ENCODE measurements at places on chromosomes 7 and 10. TPM values are rescaled to one million over a fixed set of nuclear protein-coding genes. Genes with fewer than 3 reads are reported as not detected.

- DNase-seq, result no peak
Measured at GRCh38 chr10:100977436-100977835, 8.1 kb downstream of the SEMA4G start.

PRPF18 gene
- total RNA-seq, result 31.2 TPM

DNA sequence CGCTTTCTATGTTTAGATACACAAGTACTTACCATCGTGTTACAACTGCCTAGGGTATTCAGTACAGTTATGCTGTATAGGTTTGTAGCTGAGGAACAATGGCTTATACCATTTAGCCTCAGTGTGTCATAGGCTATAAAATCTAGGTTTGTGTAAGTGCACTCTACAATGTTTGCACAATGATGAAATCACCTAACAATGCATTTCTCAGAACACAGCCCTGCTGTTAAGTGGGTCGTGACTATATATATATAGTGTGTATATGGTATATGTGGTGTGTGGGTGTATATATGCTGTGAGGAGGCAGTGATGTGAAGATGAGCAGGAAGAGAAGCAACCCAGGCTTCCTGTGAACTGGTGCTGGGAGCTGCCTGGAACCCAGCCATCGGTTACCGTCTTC lies 65.6 kb upstream of the MKI67 start:
- DNase-seq, result no peak

- DNase-seq, result no peak
Measured at GRCh38 chr7:135368416-135369186, 135.0 kb downstream of the STRA8 start.

DNA sequence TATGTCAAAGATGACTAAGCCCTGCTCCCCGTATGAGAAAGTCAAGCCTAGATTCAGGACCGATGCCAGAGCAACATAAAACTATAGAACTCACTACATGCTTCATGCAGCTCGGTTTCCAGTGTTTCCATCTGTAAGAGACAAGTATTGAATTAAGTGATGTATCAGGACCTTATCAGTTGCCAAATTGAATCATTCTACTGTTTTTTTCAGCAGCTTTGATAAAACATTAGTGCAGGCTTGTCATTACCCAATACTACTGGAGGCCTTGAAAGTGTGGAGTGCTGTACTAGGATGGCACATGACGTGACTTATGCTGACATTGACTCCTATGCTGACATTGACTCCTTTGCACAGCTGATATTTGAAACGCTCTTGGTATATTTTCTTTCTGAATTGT lies 10.8 kb upstream of the NRP1 start:
- no peak for DNase-seq

GALNT11 gene
- total RNA-seq, result 22.6 TPM

TMEM184A gene
- total RNA-seq, result 0.73 TPM

ZNF12 gene
- total RNA-seq, result 11.4 TPM

ADCYAP1R1 gene
- not detected for total RNA-seq

SLC37A3 gene
- total RNA-seq, result 55.6 TPM

ATRNL1 gene
- total RNA-seq, result not detected

DNA sequence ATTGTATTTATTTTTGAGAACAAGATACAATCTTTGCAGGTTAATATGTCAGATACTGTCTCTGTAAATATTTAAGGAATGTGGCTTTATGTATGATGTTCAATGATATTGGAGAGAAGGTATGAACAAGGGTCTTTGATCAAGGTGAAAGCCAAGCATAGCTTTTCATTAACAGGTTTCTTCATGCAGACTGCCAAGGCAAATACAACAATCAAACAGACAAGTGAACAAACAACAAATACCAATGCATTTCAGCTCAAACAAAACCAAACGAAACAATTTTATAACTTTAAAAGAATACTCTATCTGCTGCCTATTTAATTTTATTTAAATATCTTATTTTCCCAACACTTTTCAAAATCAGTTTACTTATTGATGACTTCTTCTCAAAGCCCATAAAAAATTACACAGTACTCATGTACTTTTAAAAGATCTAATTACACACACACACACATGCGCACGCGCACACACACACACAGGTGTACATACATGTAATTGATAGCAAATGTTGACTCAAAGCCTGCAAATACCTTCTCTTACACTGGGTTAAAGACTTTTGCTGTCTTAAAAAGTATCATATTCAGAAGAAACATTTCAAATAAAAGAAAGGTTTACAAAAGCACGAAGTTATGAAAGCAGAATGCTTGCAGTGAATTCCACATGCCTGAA lies 201.1 kb upstream of the CCDC6 start:
- no peak for DNase-seq

SLC39A12 gene
- total RNA-seq, result not detected

EIF3A gene
- 125 TPM for total RNA-seq

NUTM2E gene
- not detected for total RNA-seq

- DNase-seq, result no peak
Measured at GRCh38 chr7:157418204-157419034, 81.6 kb downstream of the DNAJB6 start.

LIPF gene
- total RNA-seq, result not detected

ACTL6B gene
- not detected for total RNA-seq

ATOH7 gene
- not detected for total RNA-seq

GRCh38 chr10:36170943-36171501 lies 528.9 kb upstream of the FZD8 start:
- no peak for DNase-seq

DNA sequence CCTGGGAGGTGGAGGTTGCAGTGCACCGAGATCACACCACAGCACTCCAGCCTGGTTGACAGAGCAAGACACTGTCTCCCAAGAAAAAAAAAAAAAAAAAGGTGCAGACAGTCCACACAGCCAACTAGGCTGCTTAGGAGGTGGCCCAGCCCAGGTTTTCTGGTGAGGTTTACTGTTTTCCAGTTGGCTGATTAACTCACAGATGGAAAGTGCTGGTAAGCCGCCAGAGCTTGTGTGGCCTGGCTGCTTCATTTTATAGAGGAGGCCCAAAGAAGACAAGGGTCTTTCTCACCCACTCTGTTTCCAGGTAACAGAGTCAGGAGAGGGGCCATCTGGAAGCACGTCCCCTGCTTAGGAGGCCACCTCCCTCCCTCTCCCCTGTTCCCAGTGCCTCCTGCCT lies 6.2 kb downstream of the RHBDD2 start:
- no peak for DNase-seq

GRCh38 chr10:34190580-34190979 lies 624.5 kb downstream of the PARD3 start:
- DNase-seq, result no peak

DNA sequence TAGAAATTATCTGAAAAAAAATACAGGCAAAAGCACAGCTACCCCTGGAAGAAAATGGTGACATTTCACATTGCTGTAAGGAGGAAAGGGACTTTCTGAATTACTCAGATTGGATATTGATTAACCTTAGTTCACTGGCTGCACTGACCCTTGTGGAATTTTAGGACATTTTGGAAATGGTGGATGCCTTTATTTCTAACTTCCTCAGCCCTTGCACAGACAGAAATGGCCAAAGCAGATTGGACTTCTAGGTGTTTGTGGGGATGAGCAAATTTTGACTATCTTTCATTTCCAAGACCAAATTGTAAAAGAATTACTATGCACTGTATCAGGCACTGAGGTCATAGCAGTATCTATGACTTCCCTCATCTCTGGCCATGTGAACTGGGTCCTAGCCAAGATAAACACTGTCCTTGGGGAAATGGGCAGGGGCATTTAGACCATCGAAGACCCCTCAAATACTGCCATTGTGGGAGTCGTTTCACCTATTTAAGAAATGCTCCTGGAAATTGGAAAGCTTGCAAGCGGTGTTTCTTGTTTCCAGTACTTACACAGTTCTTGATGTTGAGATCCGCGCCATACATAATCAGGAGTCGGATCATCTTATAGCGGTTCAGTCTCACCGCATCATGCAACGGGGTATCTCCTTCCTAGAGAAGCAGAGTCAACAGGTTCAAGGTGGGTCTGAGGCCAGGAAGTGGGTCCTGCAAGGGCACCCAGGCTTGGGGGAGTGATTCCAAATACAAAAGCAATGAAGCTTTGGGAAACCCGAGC lies 5.7 kb downstream of the ANKRD1 start:
- no peak for DNase-seq

GRCh38 chr10:30687698-30688213 lies 58.2 kb upstream of the LYZL2 start:
- DNase-seq, result peak; percentile 82

GRCh38 chr10:69908124-69908523 lies 106.4 kb downstream of the COL13A1 start:
- no peak for DNase-seq

DNA sequence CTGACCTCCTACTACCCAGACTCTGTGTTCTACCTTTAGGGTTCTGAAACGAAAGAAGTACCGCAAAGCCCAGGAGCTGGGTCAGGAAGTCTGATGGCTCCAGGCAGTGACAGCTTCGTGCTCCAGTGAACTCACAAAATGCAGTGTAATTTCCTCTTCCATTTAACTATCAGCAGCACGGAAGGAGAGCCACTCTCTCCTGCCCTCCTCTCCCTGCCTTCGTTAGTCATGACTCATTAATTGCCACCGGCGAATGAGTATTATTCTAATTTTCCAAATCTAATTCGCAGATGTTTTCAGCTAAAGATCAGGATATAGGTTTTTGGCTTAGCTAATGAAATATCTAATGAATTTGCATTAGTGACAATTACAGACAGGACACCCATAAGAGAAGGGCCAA lies 1262.0 kb downstream of the TYW1 start:
- no peak for DNase-seq

DNA sequence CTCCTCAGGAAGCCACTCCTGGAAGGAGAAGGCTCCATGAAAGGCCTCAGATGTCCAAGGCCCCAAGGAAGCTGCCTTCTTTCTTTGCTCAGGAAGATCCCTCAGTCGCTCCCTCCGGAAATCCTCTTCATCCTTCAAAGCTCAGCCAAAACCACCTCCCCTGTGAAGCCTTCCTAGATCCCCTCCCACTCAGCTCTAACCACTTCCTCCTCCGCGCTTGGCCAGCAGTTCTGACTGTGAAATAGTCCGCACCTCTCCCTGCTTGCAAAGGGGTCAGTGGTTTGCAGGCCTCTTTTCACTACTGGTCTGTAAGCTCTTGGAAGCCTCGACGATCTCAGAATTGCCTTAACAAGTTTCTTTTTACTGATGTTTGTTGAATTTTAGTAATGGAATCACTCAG lies 23.9 kb downstream of the PYROXD2 start:
- no peak for DNase-seq

DNA sequence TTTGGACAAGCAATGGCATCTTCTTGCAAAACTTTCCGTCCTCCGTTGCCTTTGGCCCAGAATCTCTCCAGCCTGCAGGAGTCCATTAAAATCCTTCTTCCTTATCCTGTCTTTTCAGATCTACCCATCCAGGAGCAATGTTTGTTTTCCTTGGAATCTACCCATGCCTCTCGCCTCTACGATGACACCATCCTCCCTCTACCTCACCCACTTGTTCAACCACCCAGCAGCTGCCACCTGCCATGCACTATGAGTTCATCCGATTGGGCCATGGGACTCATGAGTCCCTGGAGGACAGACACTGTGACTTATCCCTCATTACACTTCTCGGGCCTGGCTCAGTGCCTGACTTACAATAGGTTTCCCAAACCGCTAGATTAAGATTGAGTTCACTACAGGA lies 26.8 kb upstream of the MGMT start:
- no peak for DNase-seq

SFXN4 gene
- 36.4 TPM for total RNA-seq

DNA sequence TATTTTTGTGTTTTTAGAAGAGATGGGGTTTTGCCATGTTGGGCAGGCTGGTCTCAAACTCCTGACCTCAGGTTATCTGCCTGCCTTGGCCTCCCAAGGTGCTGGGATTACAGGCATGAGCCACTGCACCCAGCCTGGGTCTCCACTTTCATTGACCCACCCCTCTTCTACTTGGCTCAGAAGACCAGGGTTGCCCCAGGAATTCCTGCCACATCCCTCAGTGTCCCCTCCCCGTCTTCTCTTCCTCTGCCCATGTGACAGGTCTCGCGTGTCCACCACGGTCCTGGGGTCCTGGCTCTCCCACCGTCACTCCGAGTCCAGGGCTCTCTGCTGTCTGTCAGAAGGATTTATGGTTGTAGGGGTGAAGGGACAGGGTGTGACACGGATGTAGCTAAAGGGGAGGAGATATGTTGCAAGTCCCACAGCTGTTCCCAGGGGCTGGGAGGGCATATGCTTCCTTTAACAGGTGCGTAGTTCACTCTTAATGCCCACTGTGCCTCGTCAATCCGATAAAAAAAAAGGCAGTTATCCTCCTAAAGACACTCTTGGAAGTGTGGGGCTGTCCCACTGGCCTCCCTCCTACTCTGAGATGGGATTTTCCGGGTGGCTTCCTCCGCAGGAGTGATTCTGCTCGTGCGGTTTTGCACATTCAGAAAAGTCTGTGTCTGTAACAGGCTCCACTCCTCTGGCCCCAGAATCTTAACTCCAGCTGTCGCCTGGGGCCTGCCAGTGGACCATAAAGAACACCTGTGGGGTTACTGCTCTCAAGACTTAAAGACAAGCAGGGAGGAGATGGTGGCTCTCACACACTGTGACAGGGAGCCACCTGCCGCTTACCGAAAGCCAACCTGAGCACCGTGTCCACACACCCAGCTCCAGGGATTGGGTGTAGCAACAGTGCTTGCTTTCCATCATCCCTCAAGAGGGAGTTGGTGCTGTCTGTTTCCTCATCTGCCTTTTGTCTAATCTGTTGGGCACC lies 36.7 kb upstream of the SHH start:
- DNase-seq, result no peak

DNA sequence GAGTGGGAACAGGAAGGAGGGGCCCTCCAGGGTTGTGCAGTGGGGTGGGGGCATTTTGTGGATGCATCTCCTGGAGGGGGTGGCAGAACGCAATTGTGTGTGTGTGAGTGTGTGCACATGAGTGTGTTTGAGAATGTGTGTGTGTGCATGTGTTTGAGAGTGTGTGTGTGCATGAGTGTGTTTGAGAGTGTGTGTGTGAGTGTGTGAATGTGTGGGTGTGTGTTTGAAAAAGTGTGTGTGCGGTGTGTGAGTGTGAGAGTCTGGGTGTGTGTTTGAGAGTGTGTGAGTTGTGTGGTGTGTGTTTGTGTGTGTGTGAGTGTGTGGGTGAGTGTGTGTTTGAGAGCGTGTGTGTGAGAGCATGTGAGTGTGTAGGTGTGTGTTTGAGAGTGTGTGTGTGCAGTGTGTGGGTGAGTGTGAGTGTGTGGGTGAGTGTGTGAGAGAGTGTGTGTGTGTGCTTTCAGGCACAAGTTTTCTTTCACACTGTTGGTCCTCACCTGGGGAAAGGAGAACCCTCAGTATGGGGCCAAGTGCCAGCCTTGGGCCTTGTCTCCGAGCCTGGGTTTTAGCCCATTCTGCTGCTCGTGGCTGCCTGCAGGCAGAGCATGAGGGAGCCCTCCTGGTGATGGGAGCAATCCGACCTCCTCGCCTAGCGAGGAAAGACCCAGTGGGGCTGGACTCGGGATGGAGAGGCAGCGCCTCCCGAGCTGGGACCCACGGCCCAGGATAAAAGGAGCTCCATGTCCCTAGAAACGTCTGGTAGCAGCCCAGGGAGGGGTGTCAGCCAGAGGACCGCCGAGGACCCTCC lies 35.6 kb downstream of the CDH23 start:
- peak; percentile 41 for DNase-seq

DNA sequence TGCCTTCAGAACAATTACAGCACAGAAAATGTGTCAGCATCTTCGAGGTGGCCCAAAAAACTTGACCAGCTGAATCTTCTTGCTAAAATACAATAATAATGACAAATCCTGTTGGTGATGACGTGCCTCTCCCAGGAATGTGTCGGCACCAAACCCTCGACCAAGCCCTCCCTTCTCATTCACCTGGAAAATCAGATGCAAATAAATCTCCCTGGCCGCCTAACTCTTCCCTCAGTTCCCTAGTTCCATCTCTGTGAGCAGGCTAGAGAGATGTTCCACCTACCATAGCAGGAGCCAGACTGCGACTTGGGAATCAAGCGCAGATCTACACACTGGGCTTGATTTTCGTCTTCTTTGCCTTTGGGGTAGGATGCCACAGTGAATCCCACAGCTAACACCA lies 4.1 kb downstream of the PRSS1 start:
- no peak for DNase-seq

All from activated naive CD4-positive, alpha-beta T cell treated with anti-CD3 and anti-CD28 coated beads, Interleukin-2, amount 50 U/mL, for 72 hours (primary cell).